Activated T-helper 9 cell treated with anti-CD3 and anti-CD28 coated beads, Interleukin-2, amount 50 U/mL, for 16 hours (primary cell): ENCODE measurements at places on chromosomes 4 and X.

- DNase-seq, result no peak
These were observed 355.9 kb upstream of the PITX2 start for GRCh38 chr4:110978761-110979160.

GRCh38 chrX:117995378-117995777 lies 121.2 kb downstream of the KLHL13 start:
- no peak for DNase-seq

GRCh38 chr4:21242163-21242562 lies 541.9 kb downstream of the PACRGL start:
- no peak for DNase-seq

GRCh38 chr4:48445704-48446103 lies 37.4 kb upstream of the SLC10A4 start:
- no peak for DNase-seq

- DNase-seq, result no peak
These were observed 412.7 kb upstream of the TENM3 start for GRCh38 chr4:181830404-181831035.

DNA sequence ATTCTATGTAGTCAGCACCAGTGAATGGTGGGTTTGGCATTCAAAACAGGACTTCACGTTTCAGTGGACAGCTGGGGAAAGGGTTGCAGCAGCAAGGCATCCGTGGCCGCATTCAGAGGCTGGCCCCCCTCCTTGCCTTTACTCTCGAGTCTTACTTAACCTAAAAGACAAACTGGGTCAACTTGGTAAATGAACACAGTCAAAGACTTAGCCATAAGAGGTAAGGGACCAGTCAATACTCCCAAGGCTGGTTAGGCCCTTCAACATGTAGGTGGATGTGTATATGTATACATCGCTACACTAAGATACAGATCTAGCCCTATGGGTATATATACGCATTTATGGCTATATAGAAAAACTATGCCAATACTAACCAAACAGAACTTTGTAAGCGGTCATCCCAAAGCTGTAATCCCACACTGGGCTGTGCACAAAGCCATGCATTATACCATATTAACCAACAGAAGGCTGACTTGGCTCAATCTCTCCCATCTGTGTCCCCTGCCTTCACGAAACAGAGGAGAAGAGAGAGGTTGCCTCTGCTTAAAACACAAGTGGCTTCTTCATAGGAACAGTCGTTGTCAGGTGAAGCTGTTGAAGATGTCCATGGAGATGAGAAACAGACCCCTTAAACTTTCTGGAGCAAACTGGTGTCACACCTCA lies 61.9 kb downstream of the TSC22D3 start:
- no peak for DNase-seq
